GM23338 (cell line): ENCODE measurements at places on chromosomes 3 and 15. TPM values are rescaled to one million over a fixed set of nuclear protein-coding genes. Genes with fewer than 3 reads are reported as not detected.

SPTBN5 gene
- 0.31 and 0.57 TPM in 2 replicates for polyA plus RNA-seq

ZNF619 gene
- polyA plus RNA-seq = 1.3 and 1.4 TPM in 2 replicates

VGLL3 gene
- polyA plus RNA-seq = 1.4 TPM in 2 replicates

CATSPER2 gene
- 0.92 and 1.1 TPM in 2 replicates for polyA plus RNA-seq

KBTBD13 gene
- 0.09 TPM in 1 of 2 replicates, not detected in the other for polyA plus RNA-seq

ILDR1 gene
- polyA plus RNA-seq = 0.16 and 0.66 TPM in 2 replicates

FBXL22 gene
- 0.26 and 1.2 TPM in 2 replicates for polyA plus RNA-seq

SLC24A5 gene
- polyA plus RNA-seq = 0.23 and 0.39 TPM in 2 replicates

CDHR4 gene
- 0.26 and 0.28 TPM in 2 replicates for polyA plus RNA-seq

SNTN gene
- polyA plus RNA-seq = 0.70 TPM in 1 of 2 replicates, not detected in the other

MESP2 gene
- 0.24 and 0.68 TPM in 2 replicates for polyA plus RNA-seq

ARHGEF26 gene
- polyA plus RNA-seq = 7.3 and 9.4 TPM in 2 replicates

SLC51B gene
- not detected in 2 replicates for polyA plus RNA-seq

GRM2 gene
- polyA plus RNA-seq = 2.1 and 3.1 TPM in 2 replicates

LRTM1 gene
- 0.47 TPM in 1 of 2 replicates, not detected in the other for polyA plus RNA-seq

SMAD6 gene
- polyA plus RNA-seq = 1.6 and 2.1 TPM in 2 replicates

PODXL2 gene
- polyA plus RNA-seq = 18.4 and 19.1 TPM in 2 replicates

XYLB gene
- 1.6 and 2.3 TPM in 2 replicates for polyA plus RNA-seq

RABL3 gene
- polyA plus RNA-seq = 7.8 and 8.5 TPM in 2 replicates

C3orf22 gene
- polyA plus RNA-seq = not detected in 2 replicates

PTH1R gene
- polyA plus RNA-seq = 1.1 and 1.9 TPM in 2 replicates

GRAMD1C gene
- polyA plus RNA-seq = 2.6 and 3.6 TPM in 2 replicates

TRAIP gene
- 16.6 and 19.5 TPM in 2 replicates for polyA plus RNA-seq

IQCH gene
- 1.4 and 1.7 TPM in 2 replicates for polyA plus RNA-seq

TXNRD3 gene
- 1.8 and 3.0 TPM in 2 replicates for polyA plus RNA-seq

MTMR10 gene
- polyA plus RNA-seq = 3.6 and 4.3 TPM in 2 replicates

ZIC4 gene
- polyA plus RNA-seq = 0.12 TPM in 1 of 2 replicates, not detected in the other

PCYT1A gene
- 11.3 and 11.6 TPM in 2 replicates for polyA plus RNA-seq
